ENCODE measurements at places on chromosomes 6 and 20. TPM values are rescaled to one million over a fixed set of nuclear protein-coding genes. Genes with fewer than 3 reads are reported as not detected.

The EBF4 gene
- total RNA-seq = 0.49 TPM

The GJA10 gene
- not detected for total RNA-seq

The ADAM33 gene
- 11.2 TPM for total RNA-seq

The MPIG6B gene
- total RNA-seq = not detected

The CDH26 gene
- 0.32 TPM for total RNA-seq

The KCNK16 gene
- total RNA-seq = not detected

The HLA-DMA gene
- total RNA-seq = 4.5 TPM

The KIF13A gene
- 13.5 TPM for total RNA-seq

The LTA gene
- not detected for total RNA-seq

The BRD2 gene
- total RNA-seq = 100 TPM

The FILIP1 gene
- total RNA-seq = 2.7 TPM

The NRN1 gene
- total RNA-seq = not detected

The MYBL2 gene
- total RNA-seq = 9.4 TPM

The COX4I2 gene
- total RNA-seq = not detected

The DLL1 gene
- 0.16 TPM for total RNA-seq

The TP53RK gene
- total RNA-seq = 17.7 TPM

The LST1 gene
- total RNA-seq = not detected

The CCN2 gene
- 511 TPM for total RNA-seq

The FOXC1 gene
- 7.0 TPM for total RNA-seq

The PARD6B gene
- 0.32 TPM for total RNA-seq

The BFSP1 gene
- total RNA-seq = 2.3 TPM

The LY6G6C gene
- not detected for total RNA-seq

The BMP2 gene
- total RNA-seq = 4.7 TPM

The CST11 gene
- total RNA-seq = not detected

The CCND3 gene
- 104 TPM for total RNA-seq

The SCRT2 gene
- not detected for total RNA-seq

The PKHD1 gene
- total RNA-seq = not detected

The PRKN gene
- total RNA-seq = 1.1 TPM

The LCA5 gene
- 3.4 TPM for total RNA-seq

The TRIM40 gene
- not detected for total RNA-seq

The MYLK2 gene
- total RNA-seq = not detected

The MROH8 gene
- 1.9 TPM for total RNA-seq

The LHFPL5 gene
- total RNA-seq = not detected

The LGSN gene
- total RNA-seq = not detected

The MAD2L1BP gene
- total RNA-seq = 37.6 TPM

The MICB gene
- 7.2 TPM for total RNA-seq

The GSTA2 gene
- not detected for total RNA-seq

The ARHGAP18 gene
- 24.2 TPM for total RNA-seq

The UBD gene
- total RNA-seq = not detected

The EGFL8 gene
- total RNA-seq = 0.97 TPM

The PSMA7 gene
- total RNA-seq = 357 TPM

The MYCT1 gene
- total RNA-seq = 2.7 TPM

The OPRL1 gene
- total RNA-seq = not detected

The CLDN20 gene
- not detected for total RNA-seq

The OR2H1 gene
- total RNA-seq = not detected

The ACTL10 gene
- total RNA-seq = 2.4 TPM

The CDK19 gene
- 10.0 TPM for total RNA-seq

The SLC44A4 gene
- total RNA-seq = not detected
